Central memory CD8-positive, alpha-beta T cell (primary cell): ENCODE measurements at places on chromosomes 3 and 15.

DNA sequence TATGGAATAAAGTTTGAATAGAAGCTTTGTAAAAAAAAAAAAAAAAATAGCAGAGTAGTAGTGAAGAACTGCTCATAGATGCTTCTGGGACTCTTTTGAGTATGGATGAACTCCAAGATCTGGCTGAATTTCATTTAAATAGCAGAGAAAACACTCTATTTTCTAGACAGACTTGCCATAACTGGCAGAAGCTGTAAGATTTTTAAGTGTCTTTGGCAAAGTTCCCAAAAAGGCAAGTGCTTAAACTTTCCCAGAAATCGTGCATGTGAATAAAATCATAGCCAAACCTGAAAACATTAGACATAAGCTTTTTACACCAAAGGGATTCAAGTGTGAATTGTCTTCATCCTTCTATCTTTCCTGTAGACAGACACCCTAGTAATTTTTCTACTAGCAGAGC lies 110.3 kb upstream of the MITF start:
- no peak overlapping the region for H3K4me3 ChIP-seq
- H3K4me1 ChIP-seq = no peaks in the 10 kb centered on the region
- H3K36me3 ChIP-seq = no peaks in the 10 kb centered on the region
- H3K27me3 ChIP-seq = no peaks in the 10 kb centered on the region

GRCh38 chr15:70936326-70936725 lies 43.7 kb downstream of the LRRC49 start:
- DNase-seq = no peak
- no peaks in the 10 kb centered on the region for H3K36me3 ChIP-seq
- no peaks in the 10 kb centered on the region for H3K4me1 ChIP-seq
- peaks cover 20% of the 10 kb centered on the region for H3K27me3 ChIP-seq

GRCh38 chr3:183698318-183698751 lies 738 bp downstream of the YEATS2 start:
- DNase-seq = peak; percentile 13
- no peaks in the 10 kb centered on the region for H3K27me3 ChIP-seq
- peaks cover 4% of the 10 kb centered on the region for H3K36me3 ChIP-seq
- peaks cover 36% of the 10 kb centered on the region for H3K4me1 ChIP-seq
- peak overlapping the region; percentile 68 for H3K4me3 ChIP-seq

DNA sequence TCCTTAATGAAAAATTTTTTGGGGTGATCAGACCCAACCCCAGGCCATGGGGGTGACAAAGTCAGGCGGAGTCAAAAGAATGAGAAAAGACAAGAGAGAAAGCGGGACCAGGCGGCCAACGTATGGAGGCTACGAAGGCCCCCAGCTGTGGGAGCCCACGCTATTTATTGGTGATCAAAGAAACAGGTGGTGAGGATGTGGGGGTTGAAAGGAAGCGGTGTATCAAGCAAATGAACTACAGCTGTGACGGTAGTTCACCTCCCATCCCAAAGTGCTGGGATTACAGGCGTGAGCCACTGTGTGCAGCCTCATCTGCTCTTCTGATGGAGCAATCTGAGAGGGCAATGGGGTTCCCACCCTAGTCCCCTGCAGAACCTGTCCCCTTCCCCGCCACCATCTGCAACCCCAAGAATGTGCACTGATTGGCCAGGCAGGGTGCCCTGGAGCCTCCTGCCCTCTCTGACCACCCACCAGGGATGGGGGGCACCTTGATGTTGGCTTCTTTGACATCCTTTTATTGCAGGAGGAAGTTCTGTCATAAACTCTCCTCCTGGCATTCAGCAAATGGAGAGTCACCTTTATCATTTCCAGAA lies 1.1 kb upstream of the CHRNA3 start:
- peaks cover 72% of the 10 kb centered on the region for H3K27me3 ChIP-seq
- no peak overlapping the region for H3K27ac ChIP-seq
- H3K4me3 ChIP-seq = no peak overlapping the region
- no peak for DNase-seq
- no peaks in the 10 kb centered on the region for H3K4me1 ChIP-seq
- H3K36me3 ChIP-seq = no peaks in the 10 kb centered on the region

DNA sequence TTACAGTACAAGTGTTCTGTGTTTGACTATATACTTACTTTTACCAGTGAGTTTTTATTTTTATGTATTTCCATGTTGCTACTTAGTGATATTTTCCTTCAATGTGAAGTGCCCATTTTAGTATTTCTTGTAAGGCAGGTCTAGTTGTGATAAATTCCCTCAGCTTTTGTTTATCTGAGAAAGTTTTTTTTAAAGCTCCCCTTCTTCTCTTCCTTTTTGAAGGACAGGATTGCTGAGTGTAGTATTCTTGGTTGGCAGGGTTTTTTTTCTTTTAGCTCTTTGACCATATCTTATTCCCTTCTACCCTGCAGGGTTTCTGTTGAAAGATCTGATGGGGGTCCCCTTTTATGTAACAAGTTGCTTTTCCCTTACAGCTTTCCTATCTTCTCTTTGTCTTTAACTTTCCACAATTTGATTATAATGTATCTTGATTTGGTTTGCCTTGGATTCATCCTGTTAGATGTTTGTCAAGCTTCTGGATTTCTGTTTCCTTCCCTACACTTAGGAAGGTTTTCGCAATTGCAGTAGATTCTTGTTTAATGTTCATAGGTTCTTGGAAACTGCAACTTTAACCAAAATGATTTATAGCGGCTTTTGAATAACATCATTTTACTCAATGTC lies 7.9 kb downstream of the PLAAT1 start:
- H3K27me3 ChIP-seq = no peaks in the 10 kb centered on the region
- H3K4me3 ChIP-seq = no peak overlapping the region
- DNase-seq = no peak
- H3K27ac ChIP-seq = no peak overlapping the region
- no peaks in the 10 kb centered on the region for H3K36me3 ChIP-seq
